ENCODE measurements at places on chromosomes 12 and 14. TPM values are rescaled to one million over a fixed set of nuclear protein-coding genes. Genes with fewer than 3 reads are reported as not detected.

Gene SCN8A
- total RNA-seq, result 0.62 TPM

Gene DCP1B
- 2.3 TPM for total RNA-seq

Gene SLC38A4
- total RNA-seq, result 0.32 TPM

Gene LALBA
- not detected for total RNA-seq

Gene NDRG2
- total RNA-seq, result 661 TPM

Gene MMP19
- 3.1 TPM for total RNA-seq

Gene RPL10L
- total RNA-seq, result not detected

Gene PLA2G1B
- total RNA-seq, result not detected

Gene COPZ1
- 112 TPM for total RNA-seq

Gene RHEBL1
- total RNA-seq, result 2.0 TPM

Gene PLEKHG7
- not detected for total RNA-seq

Gene ALX1
- total RNA-seq, result not detected

DNA sequence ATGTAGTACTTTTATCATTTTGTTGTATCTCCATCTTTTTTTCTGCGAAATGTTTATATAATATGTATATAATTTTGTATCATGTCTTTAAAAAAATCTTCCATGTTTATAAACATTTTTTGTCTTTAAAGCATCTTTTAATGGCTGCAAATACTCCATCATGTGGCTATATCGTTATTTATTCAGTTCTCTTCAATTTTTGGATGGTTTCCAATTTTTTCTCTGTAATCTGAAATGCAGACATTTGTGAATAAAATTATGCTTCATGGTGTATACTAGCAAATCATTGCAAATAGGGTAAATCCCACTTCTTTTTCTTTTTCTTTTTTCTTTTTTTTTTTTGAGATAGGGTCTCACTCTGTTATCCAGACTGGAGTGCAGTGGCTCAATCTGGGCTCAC lies 54.0 kb downstream of the CPSF2 start:
- H3K36me3 ChIP-seq, result no peaks in the 10 kb centered on the region
- DNase-seq, result no peak
- H3K4me3 ChIP-seq, result no peak overlapping the region
- no peaks in the 10 kb centered on the region for H3K27me3 ChIP-seq
- H3K27ac ChIP-seq, result no peak overlapping the region

DNA sequence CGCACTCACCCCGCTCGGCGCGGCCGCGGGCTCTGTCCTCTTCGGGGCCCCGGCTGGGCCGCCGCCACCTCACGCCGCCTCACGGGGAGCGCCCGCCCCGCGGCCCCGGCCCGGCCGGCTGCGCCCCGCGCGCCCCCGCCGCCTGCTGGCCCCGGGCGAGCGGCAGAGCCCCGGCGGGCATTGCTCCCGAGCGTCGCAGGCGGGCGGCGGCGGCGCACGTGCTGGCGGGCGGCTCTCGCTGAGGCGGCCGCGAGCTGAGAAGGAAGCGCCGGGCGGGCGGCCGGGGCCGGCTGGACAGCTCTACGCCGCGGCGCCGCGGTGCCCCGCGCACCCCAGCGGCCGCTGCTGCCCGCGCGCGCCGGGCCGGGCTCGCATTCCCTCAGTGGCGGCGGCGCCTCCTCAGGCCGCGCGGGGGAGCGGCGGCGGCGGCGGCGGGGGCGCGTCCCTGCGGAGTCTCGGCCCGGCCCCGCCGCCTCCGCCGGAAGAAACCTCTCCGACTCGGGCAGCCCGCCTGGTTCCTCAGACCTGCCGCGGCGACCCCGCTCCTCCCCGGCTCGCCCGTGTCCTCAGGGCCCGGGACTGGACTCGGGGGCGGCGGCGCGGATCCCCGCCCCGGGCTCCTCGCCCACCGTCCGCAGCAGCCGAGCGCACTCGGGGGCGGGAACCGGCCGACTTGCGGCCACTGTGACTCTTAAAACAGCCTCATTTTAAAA lies at the start of gene PITPNM2:
Gene PITPNM2, minus strand, starts transcription at position 347 of the 713 bp plus-strand sequence. CDS start 116,500 bp downstream, outside the sequence.
- peak within 1 kb of the TSS; percentile 84 for H3K27ac ChIP-seq
- peaks cover 9% of the 10 kb centered on the region for H3K4me1 ChIP-seq
- DNase-seq, result peak; percentile 80
- no peaks in the 10 kb centered on the region for H3K27me3 ChIP-seq
- no peaks in the 10 kb centered on the region for H3K36me3 ChIP-seq

- H3K27ac ChIP-seq, result peak overlapping the region; percentile 75
- no peaks in the 10 kb centered on the region for H3K27me3 ChIP-seq
- H3K4me3 ChIP-seq, result peak overlapping the region; percentile 67
- peak; percentile 15 for DNase-seq
- H3K4me1 ChIP-seq, result peaks cover 34% of the 10 kb centered on the region
These were observed 494 bp downstream of the TMTC3 start for GRCh38 chr12:88142610-88142991.

DNA sequence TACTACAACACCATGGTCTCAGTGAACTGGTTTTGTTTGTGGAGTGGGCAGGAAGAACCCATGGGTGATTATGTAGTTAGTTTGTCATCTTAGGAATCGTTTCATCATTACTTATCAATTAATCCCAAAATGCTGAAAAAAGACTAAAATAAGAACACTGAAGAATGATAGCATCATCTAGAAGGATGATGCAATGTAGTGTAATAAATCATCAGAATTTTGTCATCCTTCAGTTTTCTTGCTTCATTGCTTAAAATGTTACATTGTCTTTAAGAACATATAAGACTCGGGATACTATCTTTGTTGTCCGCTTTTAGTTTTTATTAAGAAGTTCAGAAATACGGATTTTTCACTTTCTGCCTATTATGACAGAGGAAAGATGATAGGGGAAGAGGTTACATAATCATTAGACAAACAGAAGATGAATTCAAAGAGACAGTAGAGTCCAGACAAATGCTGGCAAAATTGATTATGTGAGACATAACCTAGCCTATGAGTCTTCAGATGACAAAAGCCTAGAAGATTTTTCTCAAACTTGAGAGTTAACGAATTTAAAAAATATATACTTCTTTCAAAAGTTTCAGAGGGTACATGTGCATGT lies 10.8 kb upstream of the SMOC1 start:
- DNase-seq, result no peak
- H3K36me3 ChIP-seq, result no peaks in the 10 kb centered on the region
- no peaks in the 10 kb centered on the region for H3K27me3 ChIP-seq
- H3K4me1 ChIP-seq, result no peaks in the 10 kb centered on the region
- H3K4me3 ChIP-seq, result no peak overlapping the region

DNA sequence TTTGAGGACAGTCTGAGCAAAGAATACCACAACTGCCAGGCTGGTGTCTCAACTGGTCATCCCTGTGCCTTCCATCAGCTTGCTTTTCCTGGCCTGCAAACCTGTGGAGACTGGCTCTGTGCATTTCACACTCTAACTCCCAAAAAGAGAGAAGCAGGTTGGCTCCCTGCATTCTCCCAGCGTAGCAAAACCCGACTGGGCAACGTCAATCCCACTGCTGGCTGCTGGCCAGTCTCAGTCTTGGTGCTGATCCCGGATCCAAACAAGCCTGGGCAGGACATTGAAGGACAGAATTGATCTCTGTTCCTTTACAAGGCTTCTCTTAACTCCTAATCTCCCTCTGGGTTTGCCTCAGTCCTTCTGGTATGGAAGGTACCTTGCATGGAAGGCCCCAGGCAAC lies 65.4 kb downstream of the FZD10 start:
- no peak for DNase-seq
- no peaks in the 10 kb centered on the region for H3K36me3 ChIP-seq
- no peak overlapping the region for H3K27ac ChIP-seq
- H3K27me3 ChIP-seq, result peaks cover 5% of the 10 kb centered on the region

GRCh38 chr14:40599725-40600124 lies 1007.0 kb upstream of the LRFN5 start:
- no peak overlapping the region for H3K4me3 ChIP-seq
- H3K27me3 ChIP-seq, result no peaks in the 10 kb centered on the region
- no peak for DNase-seq
- no peak overlapping the region for H3K27ac ChIP-seq

DNA sequence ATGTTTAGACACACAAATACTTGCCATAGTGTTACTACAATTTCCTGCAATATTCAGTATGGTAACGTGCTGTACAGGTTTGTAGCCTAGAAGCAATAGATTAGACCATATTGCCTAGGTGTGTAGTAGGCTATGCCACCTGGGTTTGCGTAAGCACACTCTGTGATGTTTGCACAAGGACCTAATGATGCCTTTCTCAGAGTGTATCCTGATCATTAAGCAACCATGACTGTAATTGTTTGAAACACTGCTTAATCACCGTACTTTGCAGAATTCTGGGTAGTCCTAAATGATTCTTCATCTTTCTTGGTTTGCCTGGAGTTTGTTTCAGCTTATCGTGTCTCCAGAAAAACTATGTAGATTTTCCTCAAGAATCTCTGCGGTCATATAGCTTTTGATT lies 11.2 kb upstream of the TCP11L2 start:
- no peak overlapping the region for H3K4me3 ChIP-seq
- H3K27me3 ChIP-seq, result no peaks in the 10 kb centered on the region
- no peaks in the 10 kb centered on the region for H3K4me1 ChIP-seq
- DNase-seq, result no peak
- H3K36me3 ChIP-seq, result no peaks in the 10 kb centered on the region

GRCh38 chr12:21751517-21751916 lies 23.0 kb downstream of the KCNJ8 start:
- H3K27ac ChIP-seq, result peak overlapping the region; percentile 5
- no peaks in the 10 kb centered on the region for H3K36me3 ChIP-seq
- no peaks in the 10 kb centered on the region for H3K4me1 ChIP-seq
- H3K27me3 ChIP-seq, result no peaks in the 10 kb centered on the region
- no peak overlapping the region for H3K4me3 ChIP-seq

DNA sequence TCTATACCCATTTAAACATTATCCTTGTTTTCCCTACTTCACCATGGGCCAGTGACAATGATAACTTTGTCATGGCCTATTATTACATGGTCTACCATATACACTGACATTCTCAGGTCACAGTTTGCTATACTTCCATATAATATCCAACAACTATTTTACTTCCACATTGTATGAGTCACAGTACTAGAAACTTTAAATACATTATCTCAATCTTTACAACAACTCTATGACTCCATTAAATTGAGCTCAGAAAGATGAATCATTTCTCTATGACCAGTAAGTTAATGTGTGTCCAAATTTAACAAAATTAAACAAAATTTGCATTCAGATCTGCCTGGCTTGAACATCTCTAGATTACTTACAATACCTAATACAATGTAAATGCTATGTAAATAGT lies 93.9 kb downstream of the PLEKHG7 start:
- peaks cover 8% of the 10 kb centered on the region for H3K36me3 ChIP-seq
- no peak overlapping the region for H3K4me3 ChIP-seq
- DNase-seq, result no peak
- no peak overlapping the region for H3K27ac ChIP-seq

- H3K27me3 ChIP-seq, result no peaks in the 10 kb centered on the region
- peaks cover 35% of the 10 kb centered on the region for H3K4me1 ChIP-seq
- peak; percentile 71 for DNase-seq
- peak overlapping the region; percentile 26 for H3K27ac ChIP-seq
- H3K36me3 ChIP-seq, result no peaks in the 10 kb centered on the region
These were observed 8.5 kb downstream of the RARG start for GRCh38 chr12:53223389-53224060.

DNA sequence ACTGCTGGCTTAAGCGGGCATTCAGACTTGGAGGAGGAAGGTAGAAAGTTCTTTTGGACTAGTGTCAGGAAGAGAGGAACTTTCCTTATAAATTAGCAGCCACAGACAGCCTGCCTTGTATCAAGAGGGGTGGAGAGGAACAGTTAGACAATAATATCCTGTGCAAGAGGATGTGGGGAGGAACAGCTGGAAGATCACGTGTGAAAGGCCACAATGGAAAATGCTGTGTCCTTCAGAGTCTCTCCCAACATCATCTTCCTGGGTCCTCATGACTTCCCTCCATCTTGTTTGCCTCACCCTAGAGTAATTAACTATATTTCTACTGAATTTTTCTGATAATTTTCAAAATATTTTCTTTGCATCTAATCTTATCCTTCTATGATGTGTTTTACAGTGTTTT lies 117.4 kb downstream of the MGAT4C start:
- DNase-seq, result no peak
- no peaks in the 10 kb centered on the region for H3K27me3 ChIP-seq
- H3K36me3 ChIP-seq, result no peaks in the 10 kb centered on the region
- H3K4me3 ChIP-seq, result no peak overlapping the region

- H3K4me1 ChIP-seq, result no peaks in the 10 kb centered on the region
- H3K27ac ChIP-seq, result no peak overlapping the region
- no peaks in the 10 kb centered on the region for H3K36me3 ChIP-seq
- H3K27me3 ChIP-seq, result peaks cover 5% of the 10 kb centered on the region
- H3K4me3 ChIP-seq, result no peak overlapping the region
These were observed 29.0 kb upstream of the FAM181A start for GRCh38 chr14:93898081-93898611.

- peak; percentile 32 for DNase-seq
- H3K4me3 ChIP-seq, result no peak overlapping the region
These were observed 41.4 kb upstream of the TBX5 start for GRCh38 chr12:114447274-114447716.

DNA sequence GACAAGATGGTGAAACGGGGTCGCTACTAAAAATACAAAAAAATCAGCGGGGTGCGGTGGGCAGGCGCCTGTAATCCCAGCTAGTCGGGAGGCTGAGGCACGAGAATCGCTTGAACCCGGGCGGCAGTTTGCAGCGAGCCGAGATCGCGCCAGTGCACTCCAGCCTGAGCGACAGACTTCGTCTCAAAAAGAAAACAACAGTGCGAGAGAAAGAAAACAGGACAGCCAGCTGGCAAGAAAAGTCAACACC lies 633 bp upstream of the RNU4-2 start:
- no peaks in the 10 kb centered on the region for H3K36me3 ChIP-seq
- no peak for DNase-seq
- peak overlapping the region; percentile 99 for H3K27ac ChIP-seq
- H3K4me1 ChIP-seq, result no peaks in the 10 kb centered on the region
- no peaks in the 10 kb centered on the region for H3K27me3 ChIP-seq

DNA sequence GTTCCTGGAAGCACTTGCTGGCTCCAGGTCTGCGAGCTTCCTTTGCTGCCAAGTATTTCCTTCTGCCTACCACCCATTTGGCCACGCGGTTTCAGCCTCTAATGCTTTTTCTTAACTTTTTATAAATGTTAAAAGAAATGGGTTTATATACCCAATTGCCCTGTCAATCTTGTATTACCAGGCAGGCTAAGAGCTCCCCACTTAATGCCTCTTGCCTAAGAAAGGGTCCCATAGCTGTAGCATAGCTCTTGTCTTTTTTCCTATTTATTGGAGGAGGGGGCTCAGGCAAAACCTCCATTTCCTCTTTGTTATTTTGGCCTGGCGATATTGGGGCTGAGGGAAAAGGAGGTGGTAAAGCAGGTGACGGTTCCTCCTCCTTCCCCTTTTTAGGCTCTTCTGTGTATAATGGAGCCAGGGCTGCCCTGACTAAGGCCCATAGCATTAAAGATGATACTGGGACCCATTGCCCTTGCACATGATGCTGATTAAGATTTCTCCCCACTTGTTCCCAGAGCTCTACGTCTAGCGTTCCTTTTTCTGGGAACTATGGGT lies 21.6 kb upstream of the BLTP3B start:
- H3K27me3 ChIP-seq, result no peaks in the 10 kb centered on the region
- peak overlapping the region; percentile 27 for H3K4me3 ChIP-seq
- peaks cover 4% of the 10 kb centered on the region for H3K4me1 ChIP-seq
- no peaks in the 10 kb centered on the region for H3K36me3 ChIP-seq
- DNase-seq, result no peak

Data from heart left ventricle (tissue), 16 donors.